SHP77 (cell line): ENCODE measurements at places on chromosomes 6 and 20.
A peak's percentile ranks its signal among the peaks of the same experiment; 100 is the strongest.

DNA sequence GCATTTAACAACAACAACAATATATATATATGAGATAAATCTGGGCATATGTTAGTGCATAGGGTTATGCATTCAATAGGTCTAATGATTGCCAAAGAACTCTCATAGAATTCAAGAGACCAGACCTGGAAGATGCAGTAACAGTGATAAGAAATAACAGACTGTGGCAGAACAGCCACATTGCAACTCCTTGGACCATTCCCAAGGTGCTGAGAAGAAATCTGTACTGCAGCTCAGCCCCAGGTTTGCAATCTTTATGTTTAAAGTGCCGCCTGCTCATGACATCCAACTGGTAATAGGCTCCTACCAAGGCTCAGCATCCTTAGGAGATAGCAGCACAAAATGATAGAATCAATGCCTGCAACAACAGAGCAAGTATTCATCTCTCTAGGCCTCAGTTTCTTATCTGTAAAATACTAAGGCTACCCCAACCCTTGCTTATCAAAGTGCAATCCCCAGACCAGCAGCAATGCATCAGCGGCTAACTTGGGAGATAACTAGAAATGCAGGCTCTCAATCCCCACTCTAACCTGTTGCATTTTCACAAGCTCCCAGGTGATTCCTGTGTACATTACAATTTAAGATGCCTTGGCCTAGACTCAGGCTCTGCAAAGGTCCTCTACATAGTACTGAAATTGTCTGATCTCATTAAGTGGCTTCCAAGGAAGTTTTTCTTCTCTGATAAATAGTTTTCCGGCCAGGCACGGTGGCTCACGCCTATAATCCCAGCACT lies 30.6 kb upstream of the PIM1 start:
- DNase-seq: no peak

GRCh38 chr6:3738381-3739131 lies 13.0 kb downstream of the PXDC1 start:
- DNase-seq: no peak

DNA sequence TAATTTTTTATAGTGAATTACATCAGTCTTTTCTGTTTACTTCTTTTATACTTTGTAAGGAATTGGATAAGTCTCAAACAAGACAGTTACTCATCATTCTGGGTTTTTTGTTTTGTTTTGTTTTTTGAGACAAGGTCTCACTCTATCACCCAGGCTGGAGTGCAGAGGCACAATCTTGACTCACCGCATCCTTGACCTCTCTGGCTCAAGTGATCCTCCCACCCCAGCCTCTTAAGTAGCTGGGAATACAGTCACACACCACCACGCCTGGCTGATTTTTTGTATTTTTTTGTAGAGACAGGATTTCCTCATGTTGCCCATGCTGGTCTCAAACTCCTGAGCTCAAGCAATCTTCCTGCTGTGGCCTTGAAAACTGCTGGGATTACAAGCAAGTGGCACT lies 524.3 kb downstream of the EYS start:
- no peak for DNase-seq

DNA sequence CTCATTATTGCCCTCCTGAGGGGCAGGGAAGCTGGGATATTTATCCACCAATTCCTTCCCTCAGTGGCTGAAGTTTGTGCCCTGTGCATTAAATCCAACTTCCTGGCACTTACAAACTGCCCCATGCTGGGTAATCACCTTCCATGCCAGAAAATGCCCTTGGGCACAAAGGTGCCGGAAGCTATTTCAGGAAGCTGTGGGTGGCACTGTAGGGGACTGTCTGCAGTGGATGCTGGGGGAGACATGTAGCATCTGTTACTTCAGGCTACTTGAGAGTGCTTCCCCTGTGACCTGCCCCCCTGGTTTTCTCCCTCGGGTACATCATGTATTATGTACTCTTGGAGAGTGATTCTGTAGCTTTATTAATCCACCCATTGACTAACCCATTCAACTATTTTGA lies 24.7 kb upstream of the RALGAPA2 start:
- DNase-seq: no peak

GRCh38 chr6:168223755-168224154 lies 95.8 kb downstream of the DACT2 start:
- no peak for DNase-seq

DNA sequence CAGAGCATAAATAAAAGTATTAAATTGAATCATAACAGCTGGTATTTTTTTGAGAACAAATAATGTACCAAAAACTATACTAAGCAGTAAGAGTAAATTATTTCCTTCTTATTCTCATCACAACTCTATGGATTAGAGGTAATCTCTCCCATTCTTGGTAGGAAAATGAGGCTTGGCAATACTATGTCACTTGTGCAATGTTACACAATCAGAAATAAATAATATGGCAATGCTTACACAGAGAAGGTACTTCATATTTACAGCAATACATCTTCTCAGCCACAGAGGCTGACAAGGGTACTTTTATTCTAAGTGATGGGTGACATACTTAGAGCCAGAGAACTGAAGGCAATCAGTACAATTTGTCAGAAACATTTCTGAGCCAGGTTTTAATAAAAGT lies 3.9 kb downstream of the DST start:
- DNase-seq: no peak

GRCh38 chr6:37482606-37483251 lies 17.0 kb downstream of the CCDC167 start:
- DNase-seq: no peak

DNA sequence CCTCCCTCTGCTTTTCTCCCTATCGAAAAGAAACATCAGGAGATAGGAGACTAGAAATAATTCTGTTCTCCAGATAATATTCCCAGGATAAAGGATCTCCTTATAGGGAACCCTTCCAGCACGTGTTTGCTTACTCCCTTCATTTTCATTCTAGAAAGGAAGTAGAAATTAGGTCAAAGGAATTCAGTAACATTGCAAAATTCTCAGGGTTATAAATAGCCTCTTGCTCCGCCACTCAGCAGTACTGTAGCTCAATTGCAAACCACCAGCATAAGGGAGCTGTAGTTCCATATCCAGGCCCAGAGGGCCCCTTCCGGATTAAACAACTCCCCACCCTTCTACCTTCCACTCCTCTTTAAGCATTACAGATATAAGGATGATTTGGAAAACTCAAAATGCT lies 6.2 kb downstream of the ELMO2 start:
- no peak for DNase-seq

- no peak for DNase-seq
Measured at GRCh38 chr6:31659649-31660380, 763 bp downstream of the C6orf47 start.

GRCh38 chr20:64238851-64239387 lies 16.6 kb upstream of the PCMTD2 start:
- peak; percentile 30 for DNase-seq

DNA sequence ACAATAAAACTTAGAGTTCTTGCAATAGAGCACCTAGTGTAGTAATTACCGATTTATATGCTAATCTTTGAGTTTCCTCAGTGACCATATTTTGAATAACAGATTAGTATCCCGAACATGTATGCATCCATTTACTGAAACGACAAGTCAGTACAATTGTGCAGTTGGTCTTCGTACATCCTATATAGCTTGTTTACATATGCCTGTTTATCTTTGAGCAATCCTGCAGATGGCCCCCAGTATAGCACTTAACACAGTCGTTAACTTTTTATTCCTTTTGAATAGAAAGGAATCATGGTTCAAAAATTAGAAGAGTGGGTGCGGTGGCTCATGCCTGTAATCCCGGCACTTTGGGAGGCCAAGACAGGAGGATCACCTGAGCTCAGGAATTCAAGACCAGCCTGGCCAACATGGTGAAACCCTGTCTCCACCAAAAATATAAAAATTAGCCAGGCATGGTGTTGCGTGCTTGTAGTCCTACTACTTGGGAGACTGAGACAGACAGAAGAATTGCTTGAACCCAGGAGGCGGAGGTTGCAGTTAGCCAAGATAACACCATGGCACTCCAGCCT lies 6.6 kb downstream of the SRSF6 start:
- no peak for DNase-seq

GRCh38 chr6:40907198-40907701 lies 131.8 kb downstream of the UNC5CL start:
- peak; percentile 70 for DNase-seq

- no peak for DNase-seq
Measured at GRCh38 chr20:1371202-1371782, 21.6 kb downstream of the FKBP1A start.

DNA sequence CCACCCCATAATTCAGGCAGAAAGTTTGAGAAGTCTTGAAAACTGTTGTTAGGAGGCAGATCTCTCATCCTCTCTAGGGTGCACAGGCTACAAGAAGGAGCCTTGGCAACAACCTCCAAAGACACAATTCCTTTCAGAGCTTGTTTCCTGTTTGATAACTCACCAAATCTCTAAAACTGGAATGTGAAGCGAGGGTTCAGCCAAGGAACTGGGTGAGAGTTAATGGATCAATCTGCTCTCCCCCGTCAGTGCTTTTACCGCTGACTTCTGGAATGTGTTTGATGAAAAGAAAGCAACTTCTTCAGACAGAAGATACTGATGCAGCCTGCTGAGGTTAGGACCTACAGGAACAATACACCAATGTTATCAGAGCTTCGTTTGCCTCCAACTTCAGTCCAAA lies 171.8 kb upstream of the BMP2 start:
- no peak for DNase-seq

DNA sequence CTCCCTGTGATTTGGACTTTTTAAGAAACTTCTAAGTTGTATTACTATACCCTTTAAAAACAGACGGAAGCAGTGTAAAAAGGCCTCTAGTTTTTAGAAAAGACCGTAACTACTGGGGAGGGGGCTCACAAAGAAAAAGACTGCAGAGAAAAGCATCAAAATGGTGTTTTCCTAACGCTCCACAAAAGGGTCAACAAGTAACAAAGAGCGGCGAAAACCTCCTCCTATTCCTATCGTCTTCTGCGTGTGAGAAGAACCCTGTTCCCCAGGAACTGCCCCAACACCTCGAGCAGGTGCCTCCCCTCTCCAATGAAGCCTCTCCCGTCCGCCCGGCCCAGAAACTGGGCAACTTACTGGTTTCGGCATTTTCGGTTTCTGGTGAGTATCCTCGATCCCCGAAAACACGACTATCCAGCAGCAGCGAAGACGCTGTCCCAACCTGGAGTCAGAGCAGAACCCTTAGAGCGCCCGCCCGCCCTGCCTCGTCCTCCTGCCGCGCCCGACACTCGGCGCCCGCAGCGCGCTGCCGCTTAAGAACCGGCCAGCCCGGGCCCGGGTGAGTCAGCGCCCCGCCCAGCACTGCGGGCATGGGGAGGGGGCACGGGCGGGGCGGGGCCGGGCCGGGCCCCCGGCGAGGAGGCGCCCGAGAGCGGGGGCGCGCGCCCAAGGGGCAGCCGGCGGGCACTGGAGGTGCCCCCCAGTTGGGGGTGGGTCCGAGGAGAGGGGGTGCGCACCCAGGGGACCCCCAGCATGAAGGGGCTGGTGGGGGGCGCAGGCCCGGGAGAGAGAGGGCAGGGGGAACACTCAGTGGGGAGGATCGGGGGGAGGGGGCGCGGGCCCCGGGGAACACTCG lies 1.2 kb downstream of the EZR start:
- peak; percentile 37 for DNase-seq

DNA sequence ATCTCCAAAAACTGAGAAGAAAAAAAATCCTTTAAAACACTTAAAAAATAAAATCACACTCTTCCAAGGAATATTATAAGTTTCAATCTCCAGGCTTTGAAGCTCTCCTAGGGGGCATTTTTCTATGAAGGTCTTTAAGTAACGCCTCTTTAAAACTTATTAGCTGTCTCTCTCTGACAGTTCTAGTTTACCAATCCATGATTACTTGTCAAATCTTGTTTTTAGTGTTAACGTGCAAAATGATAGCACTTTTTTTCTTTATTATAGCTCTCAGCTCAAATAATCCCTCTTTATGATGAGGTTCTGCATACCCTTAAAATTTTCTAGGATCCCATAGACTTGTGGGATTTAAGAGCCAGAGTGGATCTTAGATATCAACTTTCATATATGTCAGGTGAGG lies 369.0 kb downstream of the DOK5 start:
- no peak for DNase-seq

- DNase-seq: no peak
Measured at GRCh38 chr6:147033267-147033666, 170.9 kb upstream of the STXBP5 start.

- no peak for DNase-seq
Measured at GRCh38 chr6:31114970-31115849, 610 bp downstream of the PSORS1C1 start.

GRCh38 chr6:146957181-146958093 lies 246.8 kb upstream of the STXBP5 start:
- no peak for DNase-seq

- DNase-seq: no peak
Measured at GRCh38 chr20:3998998-3999397, 16.4 kb downstream of the RNF24 start.

DNA sequence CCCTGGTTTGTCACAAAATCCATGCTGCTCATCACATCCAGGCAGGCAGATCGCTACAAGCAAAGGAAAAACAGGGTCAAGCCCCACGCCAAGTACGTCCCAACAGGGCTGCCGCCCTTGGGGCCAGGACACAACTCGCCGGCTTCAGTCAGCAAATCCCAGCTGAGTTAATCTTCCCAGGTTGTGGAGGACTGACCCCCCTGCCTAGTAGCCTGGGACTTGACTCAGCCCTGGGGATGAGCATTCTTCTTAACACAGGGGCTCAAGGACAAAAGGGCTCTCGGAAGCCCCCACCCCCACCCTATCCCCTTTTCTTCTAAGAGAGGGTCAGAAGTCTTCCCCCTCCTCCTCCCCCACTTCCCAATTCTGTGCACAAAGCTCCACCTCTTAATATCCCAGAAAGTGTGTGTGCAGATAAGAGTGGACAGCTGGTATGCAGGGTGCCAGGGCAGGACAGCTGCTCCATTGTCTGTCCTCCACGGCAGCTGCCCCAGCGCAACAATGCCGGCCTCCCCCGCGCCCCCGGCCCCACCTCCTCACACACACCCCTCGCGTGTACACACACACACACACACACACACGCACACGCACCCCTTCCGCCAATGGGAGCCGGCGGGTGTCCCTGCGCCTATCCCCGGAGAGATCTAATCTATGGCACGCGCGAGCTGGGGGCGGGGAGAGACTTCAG lies 4.5 kb downstream of the DLL1 start:
- peak; percentile 78 for DNase-seq

GRCh38 chr6:41372832-41373626 lies 37.6 kb downstream of the NCR2 start:
- no peak for DNase-seq

- no peak for DNase-seq
Measured at GRCh38 chr6:20426177-20427082, 24.8 kb downstream of the E2F3 start.

GRCh38 chr20:34987288-34988190 lies 31.9 kb downstream of the MYH7B start:
- no peak for DNase-seq

- DNase-seq: no peak
Measured at GRCh38 chr6:125154118-125154760, 666 bp downstream of the TPD52L1 start.

DNA sequence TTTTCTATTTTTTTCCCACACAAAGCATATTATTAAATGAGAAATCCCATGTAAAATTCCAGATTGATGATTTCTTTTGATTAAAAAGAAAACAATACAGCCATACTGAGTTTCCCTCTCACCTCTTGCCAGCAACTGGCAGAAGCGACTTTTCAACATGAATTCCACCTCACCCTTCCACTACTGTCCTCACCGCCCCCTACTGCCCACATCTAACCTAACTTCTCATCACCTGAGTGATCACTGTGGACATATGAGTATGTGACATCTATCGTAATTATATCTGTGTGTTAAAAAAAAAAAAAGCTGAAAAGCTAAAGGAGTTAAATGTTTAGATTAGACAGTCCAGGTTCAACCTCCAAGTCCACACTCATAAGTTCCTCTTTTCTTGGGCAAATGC lies 528.6 kb downstream of the PRKN start:
- no peak for DNase-seq

- no peak for DNase-seq
Measured at GRCh38 chr6:166752097-166752496, 125.0 kb upstream of the RPS6KA2 start.

- DNase-seq: no peak
Measured at GRCh38 chr6:154127657-154128056, 88.6 kb downstream of the OPRM1 start.
